ENCODE measurements at places on chromosomes 12 and 14.

GRCh38 chr12:93365616-93366405, 11.9 kb upstream of the NUDT4 start:
- no peak for DNase-seq

DNA sequence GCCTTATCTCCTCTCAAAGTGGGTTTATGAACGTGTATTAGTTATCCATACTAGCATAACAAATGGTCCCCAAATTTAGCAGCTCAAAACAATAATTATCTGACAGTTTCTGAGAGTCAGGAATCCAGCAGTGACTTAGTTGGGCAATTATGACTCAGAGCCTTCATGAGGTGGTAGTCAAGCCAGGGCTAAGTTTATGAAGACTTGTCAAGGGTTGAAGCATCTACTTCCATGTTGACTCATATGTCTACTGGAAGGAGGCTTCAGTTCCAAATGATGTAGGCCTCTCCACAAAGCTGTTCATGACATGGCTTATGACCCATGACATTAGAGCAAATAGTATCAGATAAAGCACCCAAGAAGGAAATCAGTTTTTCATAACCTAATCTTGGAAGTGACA, 73.2 kb downstream of the IPO8 start:
- DNase-seq, result no peak

GRCh38 chr12:104609445-104609844, 152.7 kb downstream of the CHST11 start:
- DNase-seq, result no peak

GRCh38 chr12:1582709-1583050, 11.7 kb downstream of the FBXL14 start:
- no peak for DNase-seq
